SJSA1 (cell line): ENCODE measurements at places on chromosomes 11 and 22.
A peak's percentile ranks its signal among the peaks of the same experiment; 100 is the strongest.

DNA sequence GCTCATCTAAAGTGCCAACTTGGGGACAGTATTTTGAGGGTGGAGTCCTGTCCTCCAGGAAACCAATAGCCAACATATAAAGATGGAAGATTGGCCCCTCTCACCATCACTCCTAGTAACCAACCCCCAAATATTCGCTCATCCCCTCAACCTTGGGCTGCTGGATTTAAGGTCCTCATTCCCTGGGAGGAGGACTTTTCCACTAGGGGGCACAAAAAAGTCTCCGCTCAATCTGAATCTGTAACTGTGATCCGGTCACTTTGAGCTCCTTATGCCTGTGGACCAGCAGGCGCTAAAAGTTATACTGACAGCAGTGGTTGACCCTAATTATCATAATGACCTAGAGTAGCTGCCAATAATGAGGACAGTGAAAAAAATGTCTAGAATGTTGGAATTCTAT, 20.5 kb upstream of the CLPB start:
- DNase-seq: no peak

- no peak for DNase-seq
These were observed 27.9 kb downstream of the SBF1 start for GRCh38 chr22:50446708-50447575.

DNA sequence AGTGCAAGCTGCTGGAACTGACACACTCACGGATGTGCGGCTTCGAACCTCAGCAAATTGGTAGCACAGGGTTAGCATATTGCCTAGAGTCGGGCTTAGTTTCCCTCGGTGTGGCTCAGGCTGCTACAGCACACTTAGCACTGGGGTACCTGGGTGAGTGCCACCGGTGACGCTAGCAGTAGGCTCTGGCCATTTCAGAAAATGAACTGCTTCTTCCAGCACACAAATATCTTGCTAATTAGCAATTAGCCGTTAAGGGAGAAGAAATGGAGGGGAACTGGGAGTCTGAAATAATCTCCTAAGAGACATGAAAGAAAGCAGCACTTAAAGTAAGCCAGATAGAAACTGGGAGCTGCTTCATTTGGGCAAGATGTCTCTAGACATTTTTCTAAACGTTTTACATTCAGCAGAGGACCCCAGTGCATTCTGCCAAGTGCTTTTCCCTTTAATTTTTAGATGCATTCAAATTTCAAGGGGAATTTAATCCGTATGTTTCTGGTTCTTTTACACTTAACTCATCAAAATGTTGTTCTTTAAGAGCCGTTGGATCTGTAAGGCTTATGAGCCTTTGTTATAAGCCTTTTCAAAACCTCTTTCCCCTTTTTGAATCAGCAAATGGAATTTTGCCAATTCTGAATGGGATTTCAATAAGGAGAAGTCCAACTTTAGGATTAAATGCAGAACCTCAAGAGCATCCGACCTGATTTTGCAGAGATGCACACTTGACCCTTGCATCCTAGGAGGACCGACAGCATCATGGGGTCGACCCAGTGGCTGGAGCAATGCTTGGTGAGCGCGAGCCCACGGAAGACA, 708.1 kb downstream of the NTM start:
- no peak for DNase-seq

GRCh38 chr11:45319077-45319476, 32.9 kb upstream of the SYT13 start:
- peak; percentile 33 for DNase-seq

DNA sequence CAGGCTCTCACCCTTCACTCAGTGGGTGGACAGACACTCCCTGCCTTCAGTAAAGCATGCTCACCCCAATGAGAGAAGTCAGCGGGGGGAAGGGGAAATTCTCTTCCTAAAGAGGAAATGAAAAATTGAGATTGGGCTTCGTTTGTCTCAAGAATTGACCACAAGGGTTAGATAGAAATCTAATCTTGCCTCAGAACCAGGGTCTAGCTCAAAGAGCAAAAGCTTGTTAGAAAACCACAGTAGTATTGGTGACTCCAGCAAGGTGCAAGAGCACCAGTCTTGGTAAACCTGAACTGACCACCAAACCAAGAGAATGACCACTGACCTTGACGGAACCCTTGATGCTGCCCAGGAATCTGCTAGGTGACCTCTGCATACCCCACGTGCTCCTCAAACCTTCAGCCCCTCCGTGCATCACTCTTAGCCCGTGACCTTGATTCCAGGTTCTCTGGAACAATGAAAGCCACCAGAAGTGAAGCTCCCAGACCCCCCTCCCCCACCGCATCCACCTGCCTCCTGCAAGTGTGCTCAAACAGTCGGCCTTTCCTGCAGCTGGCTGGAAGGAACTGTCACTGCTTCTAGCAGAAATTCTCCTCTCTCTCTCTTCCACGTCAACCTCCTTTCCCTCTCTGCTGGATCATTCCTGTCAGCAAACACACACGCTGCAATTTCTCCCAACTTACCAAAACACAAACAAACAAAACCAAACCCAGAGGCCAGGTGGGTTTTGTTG, 3.1 kb upstream of the TMA7B start:
- DNase-seq: no peak

DNA sequence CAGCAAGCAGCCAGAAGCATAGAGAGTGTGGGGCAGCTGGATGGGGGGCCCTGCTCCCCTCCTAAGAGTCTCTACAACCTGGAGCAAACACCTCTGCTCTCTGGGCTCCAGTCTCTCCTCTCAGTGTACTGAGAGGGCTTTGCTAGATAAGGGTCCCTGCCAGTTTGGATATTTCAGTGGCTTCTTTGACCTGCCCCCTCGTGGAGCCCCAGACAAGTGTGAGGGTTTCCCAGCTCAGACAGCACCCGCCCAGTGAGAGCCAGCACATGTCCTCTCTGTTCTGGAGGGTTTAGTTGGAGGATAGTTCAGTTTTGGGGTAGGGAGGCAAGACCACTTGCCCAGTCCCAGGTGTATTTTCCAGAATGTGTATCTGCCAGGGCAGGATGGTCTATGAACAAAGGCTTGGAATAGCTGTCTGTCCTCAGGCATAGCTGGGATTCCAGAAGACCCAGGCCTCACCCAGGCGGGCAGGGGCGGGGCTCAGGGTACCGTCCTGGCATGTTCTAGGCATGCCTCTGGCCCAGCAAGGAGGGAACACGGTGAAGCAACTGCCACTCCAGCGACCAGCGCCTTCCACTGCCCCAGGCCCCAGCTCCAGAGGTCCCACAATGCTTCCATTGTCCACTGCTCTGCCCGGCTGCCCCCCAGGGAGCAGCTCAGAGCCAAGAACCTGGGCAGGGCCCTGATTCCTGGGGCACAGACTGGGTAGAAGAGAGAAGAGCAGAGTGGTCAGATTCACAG, 7.5 kb upstream of the MICALL1 start:
- DNase-seq: peak; percentile 71

GRCh38 chr11:77865805-77866204, 44.9 kb downstream of the AAMDC start:
- no peak for DNase-seq

- no peak for DNase-seq
These were observed 6.1 kb downstream of the SMIM45 start for GRCh38 chr22:41957941-41958556.

DNA sequence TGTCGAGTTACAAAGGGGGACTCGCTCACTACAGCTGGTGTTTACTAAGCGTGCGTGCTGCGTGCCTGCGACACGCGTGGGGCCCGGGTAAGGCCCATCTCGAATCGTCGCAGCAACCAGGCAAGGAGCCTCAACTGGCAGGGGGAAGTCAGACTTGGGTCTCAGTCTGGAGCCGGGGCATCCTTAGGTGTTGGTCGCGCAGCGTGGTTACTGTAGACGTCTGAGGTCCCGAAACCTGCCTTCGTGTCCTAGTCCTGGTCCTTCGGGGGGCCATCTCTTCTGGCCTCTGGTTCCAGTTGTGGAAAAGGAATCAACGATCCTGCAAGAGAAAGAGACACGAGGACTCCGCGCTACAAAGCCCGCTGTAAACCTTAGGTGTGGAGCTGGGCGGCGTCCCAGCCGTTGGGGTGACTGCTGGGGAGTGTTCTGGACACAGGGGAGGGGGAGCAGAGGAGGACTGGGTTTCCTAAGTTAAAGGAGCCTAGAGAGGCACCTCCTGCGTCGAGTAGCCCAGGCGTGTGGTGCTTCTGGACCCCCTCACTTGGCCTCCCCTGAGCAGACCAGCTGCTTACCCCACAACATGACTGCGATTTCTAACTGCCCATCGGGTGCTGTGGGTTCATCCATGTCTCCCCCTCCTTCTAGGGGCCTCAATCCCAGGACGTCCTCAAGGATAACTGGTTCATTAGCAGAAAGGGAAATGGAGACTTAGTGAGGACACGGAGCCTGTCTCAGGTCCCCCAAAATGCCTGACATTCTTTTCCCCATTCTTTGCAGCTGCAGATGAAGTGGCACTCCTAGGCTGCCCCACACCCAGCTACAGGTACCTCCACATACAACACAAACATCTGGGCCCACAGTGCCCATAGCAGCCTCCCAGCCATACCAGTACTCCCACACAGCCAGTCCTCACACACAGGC, 4.9 kb upstream of the WNT11 start:
- DNase-seq: no peak

GRCh38 chr22:38540701-38541100, 29.3 kb downstream of the DMC1 start:
- no peak for DNase-seq

GRCh38 chr11:40027720-40028119, 1431.7 kb downstream of the LRRC4C start:
- DNase-seq: no peak

- DNase-seq: no peak
These were observed 14.0 kb downstream of the IGLL1 start for GRCh38 chr22:23565915-23566704.
